ENCODE measurements at places on chromosomes 2 and 18. TPM values are rescaled to one million over a fixed set of nuclear protein-coding genes. Genes with fewer than 3 reads are reported as not detected.

CRYBA2 gene
- not detected for total RNA-seq

COL4A3 gene
- total RNA-seq = not detected

PAX8 gene
- 0.86 TPM for total RNA-seq

PDE11A gene
- 0.22 TPM for total RNA-seq

SLC9A4 gene
- total RNA-seq = not detected

GRB14 gene
- 0.52 TPM for total RNA-seq

LINC00305 gene
- not detected for total RNA-seq

Measured in articular chondrocyte of knee joint (primary cell).